Suppressor macrophage treated with lipopolysaccharide for 1 hour (primary cell): ENCODE measurements at places on chromosomes 3 and 15.

GRCh38 chr15:25847051-25847450 is 16.1 kb downstream of the ATP10A start:
- no peak for DNase-seq

DNA sequence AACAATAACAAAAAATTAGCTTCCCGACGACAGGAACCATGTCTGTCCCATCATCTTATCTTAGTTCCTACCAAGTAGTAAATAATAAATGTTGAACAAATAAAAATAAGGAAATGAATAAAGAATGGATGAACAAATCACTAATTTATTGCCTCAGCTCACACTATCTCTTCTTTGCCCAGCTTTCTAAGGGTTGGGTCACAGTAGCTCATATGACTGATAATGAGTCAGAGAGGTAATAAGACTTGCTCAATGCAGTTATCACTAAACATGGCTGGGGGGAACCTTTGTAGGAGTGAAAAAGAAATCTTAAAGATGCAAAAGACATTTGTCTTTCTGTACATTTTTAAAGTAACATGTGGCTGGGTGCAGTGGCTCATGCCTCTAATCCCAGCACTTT is 182.2 kb downstream of the WDR76 start:
- no peak for DNase-seq

GRCh38 chr3:62771331-62772072 is 103.7 kb downstream of the CADPS start:
- no peak for DNase-seq

DNA sequence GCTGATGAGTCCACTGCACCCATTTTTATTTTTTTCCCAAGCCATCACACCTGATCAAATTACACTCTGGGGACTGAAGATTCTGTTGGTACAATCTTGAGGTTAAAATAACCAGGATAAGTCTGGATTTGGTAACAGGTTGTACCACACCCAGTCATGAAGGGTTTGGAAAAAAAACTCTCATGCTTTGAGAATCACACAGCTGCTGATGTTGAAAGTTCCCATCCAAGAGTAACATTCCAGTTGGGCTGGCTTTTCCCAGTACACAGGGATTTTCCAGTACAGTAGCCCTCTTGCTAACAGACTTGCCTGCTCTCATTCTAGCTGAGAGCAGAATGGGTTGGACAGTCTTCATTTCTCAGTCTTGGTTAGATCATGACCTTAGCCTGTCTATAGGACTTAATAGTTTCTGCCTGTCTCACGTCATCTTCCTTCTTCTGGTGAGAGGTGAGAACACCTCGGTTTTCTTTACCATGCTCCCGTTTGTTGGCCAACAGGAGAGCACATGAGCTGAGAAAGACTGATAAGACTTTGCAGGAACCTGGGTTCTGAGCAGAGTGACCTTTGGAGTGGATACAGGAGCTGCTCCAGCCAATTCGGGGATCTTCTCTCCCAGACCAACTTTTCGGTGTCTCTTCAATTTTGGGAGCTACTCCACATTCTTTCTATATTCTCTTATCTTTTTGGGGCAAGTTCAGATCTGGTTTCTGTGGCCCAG is 300.1 kb upstream of the LYSMD4 start:
- DNase-seq: no peak

DNA sequence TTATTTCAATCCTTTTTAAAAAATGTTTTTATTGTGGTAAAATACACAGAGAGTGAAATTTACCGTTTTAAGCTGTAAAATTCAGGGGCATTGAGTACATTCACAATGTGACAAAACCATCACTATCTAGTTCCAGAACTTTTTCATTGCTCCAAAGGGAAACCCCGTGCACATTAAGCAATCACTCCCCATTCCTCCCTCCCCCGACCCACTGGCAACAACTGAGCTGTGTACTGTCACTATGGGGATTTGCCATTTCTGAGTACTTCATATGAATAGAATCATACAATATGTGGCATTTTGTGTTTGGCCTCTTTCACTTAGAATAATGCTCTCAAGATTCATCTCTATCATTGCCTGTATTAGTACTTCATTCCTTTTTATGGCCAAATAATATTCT is 45.5 kb upstream of the BOC start:
- DNase-seq: peak; percentile 26

DNA sequence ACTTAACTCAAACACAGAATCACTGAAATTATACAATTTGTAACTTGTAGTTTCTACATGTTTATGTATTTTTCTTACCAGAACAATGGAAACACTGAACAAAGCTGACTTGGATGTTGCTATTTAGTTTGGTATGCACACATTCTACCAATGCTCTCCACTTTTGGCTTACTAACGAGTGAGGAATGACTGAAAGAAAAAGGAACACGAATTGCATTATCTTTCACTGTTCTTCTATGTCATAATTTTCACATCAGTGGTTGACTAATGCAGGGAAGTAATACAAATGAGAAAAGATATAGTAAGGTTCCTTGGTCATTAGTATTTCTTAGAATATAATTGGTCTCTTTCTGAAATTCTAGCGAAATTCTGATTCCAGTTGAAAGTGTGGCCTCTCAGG is 9.8 kb upstream of the CNTN3 start:
- no peak for DNase-seq

DNA sequence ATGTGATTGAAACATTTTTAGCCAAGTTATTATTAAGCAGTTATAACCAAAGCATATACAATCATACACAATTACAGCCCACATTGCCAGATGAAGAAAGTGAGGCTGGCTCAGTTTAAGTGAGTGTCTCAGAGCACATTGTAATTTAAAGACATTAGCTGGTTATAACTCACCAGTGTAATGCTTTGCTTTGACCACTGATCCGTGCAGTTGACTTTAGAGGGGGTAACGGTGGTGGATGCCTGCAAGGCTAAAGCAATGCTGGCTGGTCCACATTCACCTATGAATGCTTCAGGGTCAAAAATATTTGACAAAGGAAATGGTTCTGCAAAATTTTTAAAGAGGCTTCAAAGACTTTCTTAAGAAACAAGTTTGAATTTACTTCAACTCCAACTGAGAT is 1.2 kb downstream of the C3orf85 start:
- no peak for DNase-seq

DNA sequence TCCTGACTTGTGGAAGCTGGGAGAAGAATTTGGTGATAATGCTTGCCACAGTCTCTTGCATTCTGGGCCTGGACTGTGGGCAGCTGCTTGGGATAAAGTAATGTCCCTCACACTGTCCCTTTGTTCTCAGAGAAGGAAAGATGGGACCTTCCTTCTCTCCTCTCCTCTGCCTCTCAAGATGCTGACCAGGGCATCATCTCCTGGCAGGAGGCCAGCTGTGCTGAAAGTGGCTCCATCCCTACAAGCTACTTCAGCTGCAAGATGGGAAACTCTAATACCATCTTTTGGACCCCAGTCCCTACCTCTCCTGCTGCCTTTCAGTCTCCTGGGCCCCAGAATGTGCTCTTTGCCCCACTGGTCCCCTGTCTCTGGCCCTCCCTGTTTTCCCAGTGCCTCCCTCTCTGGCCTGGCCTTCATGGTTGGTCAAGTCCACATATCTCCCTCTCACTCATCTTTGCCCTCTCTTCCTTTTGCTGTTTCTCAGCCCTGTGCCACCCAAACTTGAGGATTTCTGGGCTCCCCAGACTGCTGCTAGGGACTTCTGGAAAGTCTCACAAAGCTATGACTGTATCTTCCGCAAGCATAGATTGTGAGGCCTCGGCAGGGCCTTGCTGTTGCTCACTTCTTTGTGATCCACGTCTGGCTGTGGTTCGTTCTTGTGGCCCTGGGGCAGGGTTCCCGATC is 7.1 kb upstream of the SLC6A20 start:
- DNase-seq: no peak

DNA sequence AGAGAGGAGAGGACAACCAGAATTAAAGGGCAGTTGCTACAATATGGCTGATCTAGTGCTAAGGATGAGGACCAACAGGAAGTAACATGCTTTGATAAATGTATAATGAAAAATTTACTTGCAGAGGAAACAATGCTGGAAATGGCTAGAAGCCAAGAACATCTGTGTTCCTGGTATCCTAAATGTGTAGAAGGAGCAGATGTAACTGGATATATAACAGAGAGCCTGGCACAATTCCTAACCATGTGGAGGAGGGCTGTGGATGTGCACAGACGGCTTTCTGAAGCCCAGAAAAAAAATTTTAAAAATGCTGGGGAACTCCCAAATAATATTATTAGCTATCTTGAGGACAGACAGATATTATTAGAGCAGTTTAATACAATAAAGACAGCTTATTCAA is 159.4 kb upstream of the GBE1 start:
- DNase-seq: no peak

DNA sequence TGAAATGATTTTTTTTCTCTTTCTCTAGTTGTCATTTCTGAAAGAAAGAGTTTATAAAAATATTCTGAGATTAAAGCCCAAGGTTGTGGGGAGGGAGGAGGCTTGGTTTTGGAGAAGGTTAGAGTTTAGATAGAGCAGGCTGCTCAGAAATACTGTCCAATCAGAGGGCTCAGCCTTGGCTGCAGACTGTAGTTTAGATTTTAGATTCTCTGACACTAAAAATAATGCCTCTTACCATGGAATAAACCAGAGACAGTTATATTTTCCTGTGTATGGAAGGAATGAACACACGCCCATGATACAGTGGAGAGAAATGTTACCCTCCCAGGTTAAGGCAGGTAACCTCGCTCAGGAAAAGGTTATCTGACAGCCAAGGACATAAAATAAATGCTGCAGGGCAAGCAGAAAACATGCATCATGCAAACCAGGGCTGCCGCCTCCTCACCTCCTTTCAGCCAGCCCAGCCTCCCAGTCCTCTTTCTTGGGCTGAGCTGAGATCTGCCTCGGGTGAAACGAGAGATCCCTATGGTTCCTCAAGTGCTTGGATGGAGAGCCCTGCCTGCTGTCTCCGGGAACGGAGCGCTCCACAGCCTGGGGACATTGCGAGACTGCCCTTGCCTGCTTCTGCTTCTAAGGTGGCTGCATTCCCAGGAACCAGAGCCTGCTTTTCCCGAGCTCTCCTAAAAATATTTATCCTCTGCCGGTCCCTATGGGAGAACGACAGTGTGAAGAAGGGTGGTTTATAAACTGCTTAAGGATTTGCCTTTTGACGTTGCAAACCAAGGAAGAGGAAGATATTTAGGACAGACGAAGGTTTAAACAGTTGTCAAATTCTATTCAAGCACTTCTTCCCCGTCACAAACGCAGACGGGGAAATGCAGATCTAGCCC is 848 bp downstream of the NCEH1 start:
- peak; percentile 40 for DNase-seq

- no peak for DNase-seq
Observed at GRCh38 chr3:87009271-87009670, 18.3 kb upstream of the VGLL3 start.

GRCh38 chr15:38699633-38700230 is 135.1 kb upstream of the RASGRP1 start:
- peak; percentile 73 for DNase-seq

DNA sequence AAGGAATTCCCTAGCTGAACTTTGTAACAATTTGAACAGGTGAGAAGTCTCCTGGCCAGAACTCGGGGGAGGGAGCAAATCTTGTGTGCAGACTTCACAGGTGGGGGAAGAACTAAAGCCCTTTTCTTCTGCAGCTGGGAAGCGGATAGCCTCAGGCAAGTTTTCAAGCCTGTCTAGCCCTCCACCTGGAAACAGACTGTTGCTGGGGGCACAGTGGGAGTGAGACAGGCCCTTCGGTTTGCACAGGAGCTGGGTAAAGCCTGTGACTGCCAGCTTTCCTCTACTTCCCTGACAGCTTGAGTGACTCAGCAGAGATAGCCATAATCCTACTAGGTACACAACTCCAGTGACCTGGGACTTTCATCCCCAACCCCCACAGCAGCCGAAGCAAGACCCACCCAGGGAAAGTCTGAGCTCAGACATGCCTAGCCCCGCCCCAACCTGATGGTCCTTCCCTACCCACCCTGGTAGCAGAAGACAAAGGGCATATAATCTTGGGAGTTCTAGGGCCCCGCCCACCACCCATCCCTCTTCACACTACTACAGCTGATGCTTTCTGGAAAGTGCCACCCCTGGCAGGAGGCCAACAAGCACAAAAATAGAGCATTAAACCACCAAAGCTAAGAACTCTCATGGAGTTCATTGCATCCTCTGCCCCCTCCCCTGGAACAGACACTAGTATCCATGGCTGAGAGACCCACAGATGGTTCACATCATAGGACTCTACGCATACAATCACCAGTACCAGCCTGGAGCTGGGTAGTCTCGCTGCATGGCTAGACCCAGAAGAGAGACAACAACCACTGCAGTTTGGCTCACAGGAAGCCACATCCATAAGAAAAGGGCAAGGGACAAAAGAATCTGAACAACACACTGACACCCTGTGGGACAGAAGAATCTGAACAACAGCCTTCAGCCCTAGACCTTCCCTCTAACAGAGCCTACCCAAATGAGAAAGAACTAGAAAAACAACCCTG is 479.0 kb downstream of the RAP2B start:
- no peak for DNase-seq

DNA sequence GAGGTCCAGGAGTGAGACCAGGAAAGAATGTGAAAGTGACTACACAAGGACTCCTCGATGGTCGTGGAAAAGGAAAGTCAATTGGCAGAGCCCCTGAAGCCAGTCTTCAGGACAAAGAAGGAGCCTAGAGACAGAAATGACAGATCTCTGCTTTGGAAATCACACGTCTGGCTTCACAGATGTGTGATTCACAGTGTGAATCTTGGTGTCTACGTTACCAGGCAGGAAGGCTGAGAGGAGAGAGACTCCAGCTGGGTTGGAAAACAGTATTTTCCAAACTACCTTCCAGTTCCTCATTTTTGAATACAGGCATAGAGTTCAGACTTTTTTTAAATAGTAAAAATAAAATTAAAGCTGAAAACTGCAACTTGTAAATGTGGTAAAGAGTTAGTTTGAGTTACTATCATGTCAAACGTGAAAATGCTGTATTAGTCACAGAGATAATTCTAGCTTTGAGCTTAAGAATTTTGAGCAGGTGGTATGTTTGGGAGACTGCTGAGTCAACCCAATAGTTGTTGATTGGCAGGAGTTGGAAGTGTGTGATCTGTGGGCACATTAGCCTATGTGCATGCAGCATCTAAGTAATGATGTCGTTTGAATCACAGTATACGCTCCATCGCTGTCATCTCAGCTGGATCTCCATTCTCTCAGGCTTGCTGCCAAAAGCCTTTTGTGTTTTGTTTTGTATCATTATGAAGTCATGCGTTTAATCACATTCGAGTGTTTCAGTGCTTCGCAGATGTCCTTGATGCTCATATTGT is 6.0 kb downstream of the CCR2 start:
- DNase-seq: peak; percentile 56

DNA sequence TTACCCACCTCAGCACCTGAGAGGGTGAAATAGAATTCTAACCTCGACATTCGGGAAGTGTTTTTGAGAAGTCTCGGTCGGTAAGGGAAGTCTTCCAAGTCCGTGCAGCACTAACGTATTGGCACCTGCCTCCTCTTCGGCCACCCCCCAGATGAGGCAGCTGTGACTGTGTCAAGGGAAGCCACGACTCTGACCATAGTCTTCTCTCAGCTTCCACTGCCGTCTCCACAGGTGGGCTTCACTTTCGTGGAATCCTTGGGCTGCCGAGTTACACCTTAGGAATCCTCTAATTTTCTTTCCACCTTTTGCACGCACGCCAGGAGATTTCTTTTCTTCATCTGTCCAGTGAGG is 775 bp downstream of the CCNDBP1 start:
- DNase-seq: no peak

GRCh38 chr3:50246517-50246954 is 10.5 kb downstream of the GNAI2 start:
- peak; percentile 91 for DNase-seq

- DNase-seq: no peak
Observed at GRCh38 chr15:98856532-98856907, 151.1 kb downstream of the PGPEP1L start.
